ENCODE measurements at places on chromosomes 2 and 18.

GRCh38 chr2:135093670-135094330 lies 41.7 kb downstream of the RAB3GAP1 start:
- DNase-seq, result no peak

- DNase-seq, result no peak
Measured at GRCh38 chr2:46393865-46394264, 85.5 kb upstream of the TMEM247 start.

DNA sequence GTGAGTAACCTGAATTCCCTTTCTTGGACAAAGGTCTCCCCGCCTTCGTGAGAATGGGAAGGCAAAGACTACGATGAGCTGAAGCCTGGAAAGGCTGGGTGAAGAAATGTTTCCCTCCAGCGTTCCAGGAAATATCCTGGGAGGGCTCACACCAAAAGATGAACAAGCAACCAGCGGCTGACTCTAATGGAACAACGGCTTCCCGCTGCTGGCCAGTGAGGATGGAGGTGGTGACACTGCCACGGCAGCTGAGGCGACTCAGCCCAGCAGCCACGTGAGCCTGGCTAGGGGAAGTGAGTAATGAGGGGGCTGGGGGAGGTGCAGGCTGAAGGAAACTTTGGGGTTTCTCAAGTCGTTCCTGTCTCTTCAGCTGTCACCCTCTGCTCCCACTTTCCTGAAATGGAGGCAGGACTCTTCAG lies 105.0 kb upstream of the SMAD7 start:
- peak; percentile 59 for DNase-seq

- DNase-seq, result no peak
Measured at GRCh38 chr2:59566739-59567138, 986.7 kb downstream of the BCL11A start.

GRCh38 chr18:8290913-8291312 lies 318.3 kb upstream of the RAB12 start:
- no peak for DNase-seq

DNA sequence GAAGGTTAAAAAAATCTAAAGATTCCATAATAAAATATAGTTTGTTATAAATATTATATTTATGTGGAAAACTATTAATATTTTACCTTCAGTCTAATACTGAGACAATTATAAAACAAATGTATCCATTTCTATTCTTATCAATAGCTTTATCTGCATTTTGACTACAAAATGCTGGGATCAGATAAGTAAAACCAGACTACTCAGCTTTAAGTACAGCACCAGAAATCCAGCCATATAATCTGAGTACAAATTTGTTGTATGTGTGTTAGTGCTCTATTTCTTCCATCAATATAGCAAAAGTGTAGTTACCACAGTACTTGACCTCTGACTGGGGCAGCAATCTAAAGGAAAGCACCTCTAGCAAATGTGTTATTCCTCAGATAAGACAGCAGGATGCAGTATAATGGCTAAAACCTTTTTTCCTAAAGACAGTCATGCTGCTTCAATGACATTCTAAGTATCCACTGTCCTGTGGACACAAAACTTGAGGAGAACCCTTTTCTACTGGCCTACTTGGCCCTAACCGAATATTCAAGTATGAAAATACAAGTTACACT lies 68.1 kb downstream of the OLA1 start:
- DNase-seq, result no peak

GRCh38 chr2:147632198-147632597 lies 212.6 kb upstream of the ACVR2A start:
- DNase-seq, result no peak

GRCh38 chr18:35435401-35435800 lies 58.3 kb upstream of the ZNF396 start:
- no peak for DNase-seq

DNA sequence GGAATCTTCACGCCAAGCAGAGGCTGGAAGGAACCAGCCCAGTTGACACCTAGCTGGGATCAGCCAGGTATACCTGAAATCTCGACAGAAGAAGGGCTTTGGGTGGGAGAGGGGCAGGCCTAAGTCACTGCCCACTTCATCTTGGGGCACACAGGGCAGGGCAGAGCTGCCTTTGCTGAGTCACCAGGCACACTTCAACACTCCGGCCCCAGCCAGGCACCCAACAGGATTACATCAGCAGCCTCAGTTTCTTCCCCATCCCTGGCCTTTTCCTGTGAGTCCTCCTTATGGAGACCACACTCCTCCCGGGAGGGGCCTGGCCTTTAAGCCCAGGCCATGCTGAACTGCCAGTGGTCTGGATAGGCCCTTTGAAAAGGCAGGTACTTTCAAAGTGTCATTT lies 201.7 kb upstream of the HS6ST1 start:
- DNase-seq, result no peak

DNA sequence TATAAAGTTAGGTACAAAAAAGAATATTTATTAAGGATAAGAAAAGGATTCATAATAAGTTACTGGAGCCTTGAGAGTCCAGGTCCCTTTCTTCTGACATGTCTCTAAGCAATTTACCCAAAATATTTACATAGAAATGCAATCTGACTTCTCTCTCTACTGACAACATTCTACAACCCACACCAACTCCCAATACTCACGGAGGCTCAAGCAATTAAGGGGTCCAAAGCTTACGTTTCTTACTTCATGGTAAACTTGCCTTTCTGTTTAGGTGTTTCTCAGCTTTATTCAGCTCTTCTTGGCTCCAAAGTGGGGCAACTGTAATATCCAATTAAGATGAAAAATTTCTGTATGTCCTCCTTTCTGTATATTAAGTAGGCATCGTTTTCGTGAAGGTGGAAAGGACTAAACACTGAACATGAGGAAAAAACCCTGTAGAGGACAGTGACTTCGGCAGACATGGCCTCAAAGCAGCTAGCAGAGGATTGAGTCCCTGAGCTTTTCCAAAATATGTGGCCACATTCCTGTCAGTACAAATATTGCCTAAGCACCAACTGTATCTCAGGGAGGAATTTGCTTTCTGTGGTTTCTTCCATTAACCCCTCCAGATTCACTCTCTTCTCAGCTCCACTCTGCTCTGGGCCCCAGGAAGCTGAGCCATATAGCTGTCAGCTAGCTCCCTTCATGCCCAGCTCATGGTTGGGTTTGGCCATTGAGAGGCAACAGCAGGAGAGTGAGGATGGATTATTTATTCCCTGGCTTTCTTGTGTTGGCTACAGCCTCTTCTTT lies 67.9 kb upstream of the GLS start:
- DNase-seq, result no peak

DNA sequence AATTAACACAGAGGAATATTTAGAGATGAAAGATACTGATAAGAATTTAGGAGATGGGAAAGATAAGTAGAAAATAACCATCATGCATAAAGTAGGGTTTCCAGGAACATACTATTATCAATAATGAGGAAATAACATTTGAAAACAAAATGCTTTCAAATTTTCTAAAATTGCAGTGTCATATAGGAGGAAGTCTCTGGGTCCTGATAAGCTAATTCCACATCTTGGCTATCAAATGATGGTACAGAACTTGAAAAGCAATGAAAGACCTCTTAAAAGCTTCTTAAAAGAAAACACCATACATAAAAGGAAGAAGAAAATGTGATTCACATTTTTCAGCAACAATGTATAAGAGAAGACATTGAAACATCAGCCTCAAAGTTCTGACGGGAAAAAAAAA lies 1024.8 kb downstream of the TSN start:
- DNase-seq, result no peak

DNA sequence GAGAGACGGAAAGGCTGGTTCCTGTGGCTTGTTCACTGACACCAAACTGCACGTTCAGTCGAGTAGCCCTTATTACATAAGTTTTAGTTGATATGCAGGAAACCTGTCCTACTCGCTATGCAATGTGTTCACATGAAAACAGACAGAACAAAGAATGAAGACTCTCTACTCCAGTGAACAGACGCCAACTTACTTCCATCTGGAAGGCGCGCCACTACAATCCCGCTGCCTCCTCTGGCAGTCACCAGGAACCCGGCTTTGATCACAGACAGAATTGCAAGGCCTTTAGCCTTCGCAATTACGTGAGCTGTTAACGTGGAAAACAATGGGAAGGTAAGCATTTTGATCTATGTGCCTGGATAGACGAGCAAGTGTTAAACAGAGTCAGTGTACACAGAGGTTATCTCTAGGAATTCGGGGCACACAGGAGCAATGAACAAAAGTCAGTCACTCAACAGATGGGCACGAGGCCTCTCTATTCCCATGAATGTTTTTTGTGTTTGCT lies 14.2 kb downstream of the SH3YL1 start:
- no peak for DNase-seq

DNA sequence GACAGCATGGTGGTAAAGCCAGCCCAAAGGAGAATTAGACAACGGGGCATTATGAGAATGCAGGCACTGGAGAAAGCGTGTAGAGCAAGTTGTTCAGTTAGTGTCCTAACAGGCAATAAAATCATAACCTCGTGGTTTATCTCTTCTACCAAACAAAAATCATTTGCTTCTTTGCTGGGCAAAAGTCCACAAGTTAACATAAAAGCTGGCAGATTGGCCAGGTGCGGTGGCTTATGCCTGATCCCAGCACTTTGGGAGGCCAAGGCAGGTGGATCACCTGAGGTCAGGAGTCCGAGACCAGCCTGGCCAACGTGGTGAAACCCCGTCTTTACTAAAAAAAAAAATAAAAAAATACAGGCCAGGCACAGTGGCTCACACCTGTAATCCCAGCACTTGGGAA lies 364.1 kb downstream of the SETBP1 start:
- no peak for DNase-seq

GRCh38 chr18:48580782-48581181 lies 42.0 kb downstream of the CTIF start:
- DNase-seq, result no peak

GRCh38 chr2:152222975-152223637 lies 47.5 kb upstream of the STAM2 start:
- no peak for DNase-seq

GRCh38 chr18:78010363-78010762 lies 760.7 kb downstream of the GALR1 start:
- no peak for DNase-seq

- DNase-seq, result no peak
Measured at GRCh38 chr18:21632393-21632792, 20.3 kb downstream of the SNRPD1 start.

- no peak for DNase-seq
Measured at GRCh38 chr2:43879261-43879660, 40.5 kb downstream of the ABCG8 start.

- DNase-seq, result no peak
Measured at GRCh38 chr2:148531669-148532428, 112.7 kb upstream of the EPC2 start.

GRCh38 chr2:70528929-70529328 lies 24.7 kb downstream of the TGFA start:
- no peak for DNase-seq

GRCh38 chr2:56130463-56131070 lies 53.2 kb upstream of the CCDC85A start:
- no peak for DNase-seq

DNA sequence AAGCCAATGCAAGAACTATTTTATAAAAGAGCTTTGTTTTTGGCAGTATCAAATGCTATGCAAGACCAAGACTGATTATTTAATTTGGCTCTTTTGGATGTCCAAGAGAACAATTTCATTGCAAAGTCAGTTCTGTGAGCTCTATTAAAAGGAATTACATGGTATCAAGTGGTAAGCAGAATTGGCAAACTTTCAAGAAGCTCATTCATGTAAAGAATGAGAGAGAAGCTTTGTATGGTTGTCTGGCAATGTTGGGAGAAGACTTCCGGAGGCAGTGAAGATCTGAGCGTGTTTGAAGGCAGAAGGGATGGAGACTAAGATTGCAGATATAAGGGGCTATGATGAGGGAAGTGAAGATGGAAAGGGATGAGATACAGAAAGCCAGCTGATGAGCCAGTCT lies 49.6 kb downstream of the CPS1 start:
- DNase-seq, result no peak

DNA sequence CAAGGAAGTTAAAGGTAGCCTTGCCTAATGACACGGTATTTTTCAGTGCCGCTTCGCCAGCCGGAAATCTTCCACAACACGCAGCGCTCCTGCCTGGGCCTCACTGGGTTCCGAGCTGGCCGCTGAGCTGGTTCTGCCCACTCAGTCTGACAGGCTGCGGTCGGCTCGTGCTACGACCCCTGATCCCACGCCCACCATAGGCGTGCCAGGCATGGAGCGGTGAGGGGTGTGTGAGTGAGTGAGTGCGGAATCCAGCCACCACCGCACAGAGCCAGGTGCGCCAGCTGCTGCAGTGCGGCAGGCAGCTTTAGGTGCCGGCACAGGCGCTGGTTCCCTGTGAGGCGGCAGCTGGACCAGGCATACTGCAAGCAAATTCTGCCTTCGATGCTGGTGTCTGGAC lies 407.9 kb downstream of the DCC start:
- DNase-seq, result no peak

DNA sequence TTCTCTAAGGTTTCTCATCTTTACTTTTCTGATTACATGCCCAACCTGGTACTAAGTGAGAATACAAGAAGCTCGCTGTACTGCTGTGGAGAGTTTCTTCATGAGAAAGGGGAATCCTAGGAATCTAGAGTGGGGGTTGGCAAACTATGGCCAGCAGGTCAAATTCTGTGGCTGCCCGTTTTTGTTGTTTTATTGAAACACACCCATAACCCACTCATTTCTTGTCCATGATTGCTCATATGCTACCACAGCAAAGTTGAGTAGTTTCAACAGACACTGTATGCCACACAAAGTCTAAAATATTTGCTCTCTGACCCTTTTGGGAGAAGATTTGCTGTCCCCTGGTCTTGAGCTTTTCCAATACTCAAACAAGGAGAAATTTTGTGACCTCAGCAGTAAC lies 58.8 kb downstream of the C2orf74 start:
- no peak for DNase-seq

GRCh38 chr2:25697559-25698341 lies 24.4 kb upstream of the DTNB start:
- DNase-seq, result no peak

GRCh38 chr2:231988179-231988866 lies 26.8 kb downstream of the DIS3L2 start:
- DNase-seq, result no peak

DNA sequence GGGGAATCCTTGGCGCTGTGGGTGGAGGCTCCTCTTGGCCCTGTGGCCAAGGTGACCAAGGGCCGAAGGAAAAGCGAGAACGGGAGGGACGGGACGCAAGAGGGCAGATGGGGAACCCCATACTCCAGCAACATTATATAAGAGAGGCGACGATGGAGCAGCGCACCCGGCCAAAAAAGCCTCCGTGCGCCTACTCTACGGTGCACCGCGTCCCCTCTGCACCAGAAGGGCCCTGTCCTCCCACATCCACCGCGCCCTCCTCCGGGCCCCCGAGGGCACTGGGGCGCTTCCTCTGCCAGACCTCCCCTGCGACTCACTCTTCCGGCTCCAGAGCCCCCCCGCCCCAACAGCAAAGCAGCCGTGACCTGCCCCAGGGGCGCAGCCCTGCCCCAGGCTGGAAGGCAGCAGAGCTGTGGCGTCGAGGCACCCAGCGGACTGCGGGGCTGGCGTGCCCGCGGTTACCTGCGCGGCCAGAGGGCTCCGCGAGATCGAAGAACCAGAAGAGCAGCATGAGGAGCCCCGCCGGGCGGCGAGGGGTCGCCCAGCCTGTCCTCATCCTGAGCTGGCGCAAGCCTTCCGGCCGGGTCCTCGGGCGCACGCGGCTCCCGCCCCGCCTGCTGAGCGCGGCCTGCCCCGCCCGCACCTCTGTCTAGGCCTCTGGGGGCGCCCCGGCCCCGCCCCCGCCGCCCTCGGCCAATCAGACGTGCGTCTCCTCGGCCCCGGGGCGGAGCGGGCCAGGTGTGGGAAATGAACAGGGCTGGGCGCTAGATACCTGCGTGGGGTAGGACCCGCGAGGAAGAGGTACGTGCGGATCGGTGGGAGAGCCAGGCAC lies 106.3 kb upstream of the CD302 start:
- peak; percentile 87 for DNase-seq

GRCh38 chr2:28408764-28409599 lies 16.3 kb downstream of the FOSL2 start:
- no peak for DNase-seq
